Bronchial smooth muscle cell (primary cell): ENCODE measurements at places on chromosomes 5 and 9. TPM values are rescaled to one million over a fixed set of nuclear protein-coding genes. Genes with fewer than 3 reads are reported as not detected.

Gene C7
- 0.26 and 0.79 TPM in 2 replicates for total RNA-seq

Gene RHOBTB3
- 211 and 296 TPM in 2 replicates for total RNA-seq

Gene IL9
- not detected in 2 replicates for total RNA-seq

Gene TAF11L10
- total RNA-seq, result not detected in 2 replicates

Gene MACROH2A1
- 94.8 and 123 TPM in 2 replicates for total RNA-seq

Gene NADK2
- total RNA-seq, result 27.9 and 32.4 TPM in 2 replicates

Gene MZB1
- not detected in 2 replicates for total RNA-seq

Gene TAL2
- not detected in 2 replicates for total RNA-seq

Gene TNFSF8
- total RNA-seq, result not detected in 2 replicates

Gene PCDHGA10
- 2.3 and 7.1 TPM in 2 replicates for total RNA-seq

Gene PCDHB9
- total RNA-seq, result 0.16 and 0.69 TPM in 2 replicates

Gene TPPP
- under 0.01 and 0.09 TPM in 2 replicates for total RNA-seq

Gene TYRP1
- total RNA-seq, result not detected in 2 replicates

Gene DNAJC21
- total RNA-seq, result 41.9 and 42.7 TPM in 2 replicates

Gene RORB
- 1.3 and 2.0 TPM in 2 replicates for total RNA-seq

Gene TAF1L
- total RNA-seq, result under 0.01 TPM in 2 replicates

Gene CFAP90
- total RNA-seq, result 0.26 TPM in 1 of 2 replicates, not detected in the other

Gene TMEM215
- total RNA-seq, result not detected in 2 replicates

Gene ZNF366
- total RNA-seq, result not detected in 2 replicates

Gene ALDOB
- total RNA-seq, result not detected in 2 replicates

Gene SELENOP
- 87.6 and 223 TPM in 2 replicates for total RNA-seq

Gene PLAC8L1
- 0.17 TPM in 1 of 2 replicates, not detected in the other for total RNA-seq

Gene PLCXD3
- under 0.01 TPM in 2 replicates for total RNA-seq

Gene HTR1A
- total RNA-seq, result not detected in 2 replicates

Gene SPATA31D4
- not detected in 2 replicates for total RNA-seq

Gene WNT8A
- not detected in 2 replicates for total RNA-seq

Gene MEIKIN
- total RNA-seq, result not detected in 2 replicates

Gene TUT7
- total RNA-seq, result 41.3 and 44.4 TPM in 2 replicates

Gene TIMD4
- total RNA-seq, result not detected in 2 replicates
